Astrocyte (in vitro differentiated cells and primary cell): ENCODE measurements at places on chromosomes 16 and 17. TPM values are rescaled to one million over a fixed set of nuclear protein-coding genes. Genes with fewer than 3 reads are reported as not detected.

The COPS3 gene
- 68.3 and 76.8 TPM in 2 replicates for total RNA-seq

The TBC1D3K gene
- total RNA-seq = not detected in 2 replicates

The MRPS7 gene
- total RNA-seq = 50.0 and 55.0 TPM in 2 replicates

The LIG3 gene
- total RNA-seq = 27.8 and 30.7 TPM in 2 replicates

DNA sequence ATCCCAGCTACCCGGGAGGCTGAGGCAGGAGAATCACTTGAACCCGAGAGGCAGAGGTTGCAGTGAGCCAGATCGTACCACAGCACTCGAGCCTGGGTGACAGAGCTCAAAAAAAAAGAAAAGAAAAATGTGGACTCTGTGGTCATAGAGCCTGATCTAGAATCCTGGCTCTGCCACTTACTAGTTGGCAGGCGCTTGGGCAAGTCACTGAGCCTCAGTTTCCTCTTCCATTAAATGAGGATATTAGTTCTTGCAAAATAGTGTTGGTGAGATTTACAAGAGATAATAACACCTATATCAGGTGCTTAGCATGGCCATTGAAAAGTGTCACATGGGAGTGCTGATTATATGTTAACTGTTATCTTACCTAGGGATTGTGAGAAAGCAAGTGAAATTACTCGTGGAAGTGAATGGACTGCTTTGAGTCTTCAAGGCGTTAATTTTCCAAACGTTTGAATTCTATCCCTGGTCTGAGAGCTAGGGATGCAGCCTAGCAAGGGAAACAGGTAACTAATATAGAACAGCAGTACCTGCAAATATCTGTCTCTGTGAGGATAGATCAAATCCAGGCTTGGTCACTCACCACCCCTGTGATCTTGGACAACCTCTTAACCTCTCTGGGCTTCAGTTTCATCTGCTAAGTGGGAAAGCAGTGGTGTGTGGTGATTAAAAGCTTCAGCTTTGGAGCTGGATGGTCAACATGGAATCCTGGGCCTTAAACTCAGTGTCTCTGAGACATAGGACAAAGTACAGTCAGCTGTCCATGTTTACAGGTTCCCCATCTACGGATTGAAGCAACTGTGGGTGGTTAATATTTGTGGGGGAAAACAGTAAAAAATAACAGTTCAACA is 953 bp upstream of the NSMCE1 start:
- DNase-seq = no peak

DNA sequence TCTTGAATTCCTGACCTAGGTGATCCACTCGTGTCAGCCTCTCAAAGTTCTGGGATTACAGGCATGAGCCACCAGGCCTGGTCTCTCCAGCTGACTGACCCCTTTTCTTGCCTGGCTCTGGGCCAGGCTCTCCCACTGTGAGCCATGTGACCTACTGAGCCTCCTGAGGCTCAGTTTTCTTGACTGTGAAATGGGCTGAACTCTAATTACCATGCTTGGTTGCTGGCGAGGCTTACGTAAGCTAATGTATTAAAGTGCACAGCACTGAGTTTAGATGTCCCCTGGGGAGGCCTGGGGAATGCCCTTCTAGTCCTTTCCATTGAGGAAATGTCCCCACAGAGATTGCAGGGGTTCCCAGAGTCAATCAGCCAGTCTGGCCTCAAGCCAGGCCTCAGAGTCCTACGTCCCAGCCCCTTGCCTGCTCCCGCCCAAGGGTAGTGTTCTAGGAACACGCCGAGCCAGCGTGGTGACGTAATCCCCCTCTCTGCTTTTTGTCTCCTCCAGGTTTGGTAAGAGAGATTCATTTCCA is 45.8 kb upstream of the LGALS9 start:
- DNase-seq = no peak

- peak; percentile 64 for DNase-seq
These were observed 567 bp downstream of the SOX9 start for GRCh38 chr17:72121164-72122009.

- DNase-seq = no peak
These were observed 33.3 kb upstream of the USP43 start for GRCh38 chr17:9612006-9612405.

DNA sequence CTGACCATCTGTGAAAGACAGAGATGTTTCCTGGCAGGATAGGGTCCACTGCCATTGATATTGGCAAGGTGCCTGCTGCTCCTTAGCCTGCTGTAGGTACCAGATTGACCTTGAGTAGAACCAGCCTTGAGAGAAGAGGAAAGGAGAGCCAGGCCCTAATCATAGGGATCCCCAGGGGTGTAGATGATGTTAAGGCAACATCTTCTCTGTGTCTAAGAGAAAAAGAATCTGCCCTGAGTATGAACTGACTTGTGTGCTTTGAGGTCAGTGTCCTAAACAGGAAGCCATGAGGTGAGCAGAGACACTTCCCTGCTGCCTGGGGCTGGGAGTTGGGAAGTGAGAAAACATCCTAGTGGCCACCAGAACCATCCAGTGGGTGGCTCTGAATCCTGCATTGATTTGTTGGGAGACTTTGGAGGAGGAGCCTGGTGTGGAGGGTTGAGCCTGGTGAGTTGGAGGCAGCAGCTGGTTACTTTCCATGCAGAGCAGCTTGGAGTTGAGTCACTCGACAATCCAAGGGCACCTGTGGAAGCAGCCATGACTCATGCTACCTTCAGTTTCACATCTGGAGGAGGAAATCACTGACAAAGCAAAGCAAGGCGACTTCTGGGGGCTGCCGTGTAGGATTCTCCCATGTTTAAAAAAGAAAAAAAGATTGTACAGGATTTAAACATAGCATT is 47.8 kb downstream of the BMERB1 start:
- peak; percentile 97 for DNase-seq

GRCh38 chr17:29592850-29593551 is at the start of gene ANKRD13B:
Gene ANKRD13B, plus strand, starts transcription at chr17:29593132. Its CDS starts 490 bp downstream, at chr17:29593622.
- no peak for DNase-seq

- no peak for DNase-seq
These were observed 481.3 kb downstream of the SLC39A11 start for GRCh38 chr17:72611172-72611571.

GRCh38 chr17:34163123-34163522 is 92.0 kb upstream of the CCL2 start:
- no peak for DNase-seq

DNA sequence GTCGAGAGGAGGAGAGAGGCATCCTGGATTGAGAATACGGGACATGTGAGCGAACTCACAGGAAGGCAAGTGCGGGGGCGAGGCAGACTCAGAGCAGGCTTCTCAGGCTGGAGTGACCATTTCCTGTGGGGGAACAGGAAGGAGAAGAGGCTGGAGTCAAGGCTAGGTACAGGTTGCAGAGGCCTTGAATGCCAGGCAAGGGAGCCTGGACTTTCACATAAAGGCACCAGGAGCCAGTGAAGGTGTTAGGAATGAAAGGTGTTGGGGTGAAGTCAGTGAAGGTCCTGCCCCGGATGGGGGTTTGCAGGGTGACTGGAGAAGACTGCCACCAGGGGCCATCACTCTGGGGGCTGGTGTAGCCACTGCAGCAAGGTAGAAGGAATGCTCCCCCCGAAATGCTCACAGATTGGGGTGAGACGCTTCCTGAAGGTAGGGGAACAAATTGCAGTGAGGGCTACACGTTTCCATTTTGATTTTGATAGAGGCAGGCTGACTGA is 5.3 kb upstream of the GPRC5C start:
- no peak for DNase-seq

GRCh38 chr16:69930117-69930776 is 20.9 kb upstream of the CLEC18A start:
- DNase-seq = no peak

- DNase-seq = peak; percentile 60
These were observed 47.0 kb upstream of the FBXO47 start for GRCh38 chr17:39014044-39014794.

GRCh38 chr17:5563456-5563855 is 20.9 kb downstream of the NLRP1 start:
- no peak for DNase-seq
